ENCODE measurements at places on chromosomes 16 and 17.

GRCh38 chr16:3401719-3402397 is 843 bp downstream of the ZNF174 start:
- no peak for DNase-seq

- no peak for DNase-seq
These were observed 4.8 kb downstream of the CD2BP2 start for GRCh38 chr16:30350134-30350871.

- no peak for DNase-seq
These were observed 3.3 kb upstream of the ELMO3 start for GRCh38 chr16:67195676-67196075.

DNA sequence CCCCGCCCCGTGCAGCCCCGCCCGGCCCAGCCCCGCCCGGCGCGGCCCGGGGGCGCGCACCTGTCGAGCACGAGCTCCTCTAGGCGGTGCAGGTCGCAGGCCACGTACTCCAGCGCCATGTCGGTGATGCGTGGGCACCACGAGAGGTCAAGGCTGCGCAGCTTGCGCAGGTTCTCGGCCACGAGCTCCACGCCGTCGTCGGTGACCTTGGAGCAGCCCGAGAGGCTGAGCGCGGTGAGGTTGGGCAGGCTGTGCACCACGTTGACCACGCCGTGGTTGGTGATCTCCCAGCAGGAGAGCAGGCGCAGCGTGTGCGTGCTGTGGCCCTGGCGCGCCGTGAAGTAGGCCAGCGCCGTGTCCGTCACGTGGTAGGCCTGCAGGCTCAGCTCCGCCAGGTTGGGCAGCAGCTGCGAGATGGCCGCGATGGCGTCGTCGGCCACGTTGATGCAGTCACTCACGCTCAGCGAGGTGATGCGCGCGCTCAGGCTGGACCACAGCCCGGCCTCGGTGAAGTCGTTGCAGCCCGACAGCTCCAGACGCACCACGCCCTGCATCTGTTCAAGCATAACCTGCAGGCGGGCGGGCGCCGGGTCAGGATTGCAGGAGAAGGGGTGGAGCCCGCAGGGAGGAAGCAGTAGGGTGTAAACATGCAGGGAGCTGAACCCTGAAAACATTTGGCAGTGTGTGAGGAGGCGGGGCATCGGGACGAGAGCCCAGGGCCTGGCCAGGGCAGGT is 5.3 kb upstream of the WDR24 start:
- peak; percentile 73 for DNase-seq

GRCh38 chr17:7834542-7834956 is 532 bp downstream of the KDM6B start:
- no peak for DNase-seq

- DNase-seq, result peak; percentile 67
These were observed at the start of gene TK2 for GRCh38 chr16:66549284-66550131. TK2 (minus strand) TSS chr16:66550122; CDS start chr16:66550061, 61 bp downstream.

DNA sequence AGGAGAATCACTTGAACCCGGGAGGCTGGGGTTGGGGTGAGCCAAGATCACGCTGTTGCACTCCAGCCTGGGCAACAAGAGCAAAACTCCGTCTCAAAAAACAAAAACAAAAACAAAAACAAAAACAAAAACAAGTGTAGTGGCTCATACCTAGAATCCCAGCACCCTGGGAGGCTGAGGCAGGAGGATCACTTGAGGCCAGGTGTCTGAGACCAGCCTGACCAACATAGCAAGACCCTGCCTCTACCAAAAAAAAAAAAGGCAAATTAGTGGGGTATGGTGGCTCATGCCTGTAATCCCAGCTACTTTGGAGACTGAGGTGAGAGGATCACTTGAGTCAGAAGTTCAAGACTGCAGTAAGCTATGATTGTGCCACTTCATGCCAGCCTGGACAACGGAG is 26.4 kb upstream of the HAPSTR1 start:
- no peak for DNase-seq

GRCh38 chr17:66702106-66702936 is 132.6 kb upstream of the CACNG5 start:
- no peak for DNase-seq

- no peak for DNase-seq
These were observed 64.3 kb downstream of the PIGL start for GRCh38 chr17:16281351-16281750.

DNA sequence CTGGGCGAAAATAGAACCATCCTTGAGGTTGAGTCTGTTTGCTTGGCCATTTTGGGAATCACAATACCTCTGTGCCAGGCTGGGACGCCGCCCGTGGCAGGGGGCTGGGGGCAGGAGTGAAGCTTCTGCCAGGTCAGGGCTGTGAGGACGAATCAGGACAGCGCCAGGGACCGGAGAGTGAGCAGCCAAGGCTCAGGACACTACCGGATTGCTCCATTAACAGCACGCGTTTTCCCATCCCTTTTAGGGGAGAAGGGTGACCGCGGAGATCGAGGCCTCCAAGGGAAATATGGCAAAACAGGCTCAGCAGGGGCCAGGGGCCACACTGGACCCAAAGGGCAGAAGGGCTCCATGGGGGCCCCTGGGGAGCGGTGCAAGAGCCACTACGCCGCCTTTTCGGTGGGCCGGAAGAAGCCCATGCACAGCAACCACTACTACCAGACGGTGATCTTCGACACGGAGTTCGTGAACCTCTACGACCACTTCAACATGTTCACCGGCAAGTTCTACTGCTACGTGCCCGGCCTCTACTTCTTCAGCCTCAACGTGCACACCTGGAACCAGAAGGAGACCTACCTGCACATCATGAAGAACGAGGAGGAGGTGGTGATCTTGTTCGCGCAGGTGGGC is 23.4 kb downstream of the C1QTNF1 start:
- no peak for DNase-seq
